ENCODE measurements at places on chromosomes 7 and 10.

DNA sequence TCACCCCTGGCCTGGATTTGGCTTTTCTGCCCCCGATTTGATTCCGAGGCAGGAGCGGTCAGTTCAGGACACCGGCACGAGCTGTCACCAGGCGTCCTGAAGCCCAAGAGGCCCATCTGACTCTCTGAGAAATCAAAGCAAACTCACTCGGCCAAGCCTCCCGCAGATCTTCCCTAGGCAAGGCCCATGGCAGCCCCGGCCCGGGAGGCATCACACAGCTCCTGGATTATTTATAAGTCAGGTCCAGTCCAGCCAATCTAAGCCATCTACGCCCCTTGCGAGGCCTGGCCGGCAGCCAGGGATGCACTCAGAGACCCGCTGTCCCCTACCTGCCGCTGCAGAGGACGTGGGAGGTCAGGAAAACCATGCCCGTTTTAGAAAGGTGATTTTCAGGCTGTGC lies 87.3 kb upstream of the DIP2C start:
- DNase-seq: no peak
- H3K36me3 ChIP-seq: no peaks in the 10 kb centered on the region
- H3K27ac ChIP-seq: no peak overlapping the region

DNA sequence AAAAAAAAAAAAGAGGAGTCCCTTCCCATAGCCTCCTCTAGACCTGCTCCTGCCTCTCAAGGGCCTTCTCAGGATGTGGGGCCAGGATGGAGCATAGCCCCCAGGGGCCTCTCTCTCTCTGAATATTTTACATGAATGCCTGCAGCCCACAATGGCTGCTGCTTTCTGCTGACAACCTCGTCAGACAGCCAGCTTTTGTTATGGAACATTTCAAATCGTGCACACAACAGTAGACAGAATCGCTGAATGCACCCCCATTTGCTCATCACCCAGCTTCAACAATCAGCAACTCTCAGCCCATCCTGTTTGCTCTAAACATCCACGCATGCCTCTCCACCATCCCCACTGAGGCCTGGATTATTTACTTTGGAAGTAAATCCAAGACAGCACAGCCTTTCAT lies 5.4 kb downstream of the PLAC9 start:
- H3K27me3 ChIP-seq: no peaks in the 10 kb centered on the region
- H3K4me1 ChIP-seq: peaks cover 9% of the 10 kb centered on the region
- DNase-seq: no peak
- no peak overlapping the region for H3K27ac ChIP-seq
- no peak overlapping the region for H3K4me3 ChIP-seq

- H3K4me3 ChIP-seq: no peak overlapping the region
- DNase-seq: no peak
- no peaks in the 10 kb centered on the region for H3K36me3 ChIP-seq
- no peaks in the 10 kb centered on the region for H3K27me3 ChIP-seq
- no peak overlapping the region for H3K27ac ChIP-seq
Measured at GRCh38 chr10:112858986-112859651, 90.9 kb upstream of the TCF7L2 start.

DNA sequence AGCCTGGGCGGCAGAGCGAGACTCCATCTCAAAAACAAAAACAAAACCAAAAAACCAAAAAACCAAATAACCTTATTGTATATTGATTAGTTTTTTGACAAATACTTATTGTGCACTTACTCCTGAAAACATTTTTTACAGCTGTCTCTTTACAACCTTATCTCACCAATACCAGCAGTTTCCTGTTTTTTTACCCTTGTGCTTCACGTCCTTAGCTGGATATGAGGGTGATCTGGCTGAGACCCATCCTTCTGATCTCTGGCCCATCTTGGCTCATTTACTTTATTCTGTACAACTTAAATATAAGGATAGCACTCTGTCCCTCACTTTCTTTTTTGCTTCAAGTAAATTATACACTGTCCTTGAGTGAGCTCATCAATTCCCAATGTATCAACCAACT lies 104.6 kb upstream of the DNAJB12 start:
- H3K27me3 ChIP-seq: no peaks in the 10 kb centered on the region
- H3K4me3 ChIP-seq: no peak overlapping the region
- H3K36me3 ChIP-seq: peaks cover 6% of the 10 kb centered on the region
- H3K27ac ChIP-seq: no peak overlapping the region
- no peaks in the 10 kb centered on the region for H3K4me1 ChIP-seq

DNA sequence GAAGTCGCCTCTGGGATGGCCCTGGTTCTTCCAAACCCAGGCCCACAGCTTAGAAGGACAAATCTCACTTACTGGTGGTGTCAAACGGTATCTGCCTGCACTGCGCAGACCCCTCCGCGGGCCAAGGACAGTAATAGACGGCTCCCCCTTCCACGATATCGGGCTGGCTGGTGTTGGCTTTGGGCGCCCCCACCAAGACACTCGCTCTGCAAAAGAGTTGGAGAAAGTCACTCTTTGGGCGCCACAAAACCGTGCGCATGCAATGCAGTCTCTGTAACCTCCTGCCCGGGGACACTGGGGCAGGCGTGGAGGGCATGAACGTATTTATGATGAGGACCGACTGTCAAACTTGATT lies 1.1 kb downstream of the ITGA8 start:
- peaks cover 79% of the 10 kb centered on the region for H3K27me3 ChIP-seq
- no peak overlapping the region for H3K4me3 ChIP-seq
- H3K36me3 ChIP-seq: no peaks in the 10 kb centered on the region
- peak; percentile 9 for DNase-seq
- H3K27ac ChIP-seq: no peak overlapping the region

DNA sequence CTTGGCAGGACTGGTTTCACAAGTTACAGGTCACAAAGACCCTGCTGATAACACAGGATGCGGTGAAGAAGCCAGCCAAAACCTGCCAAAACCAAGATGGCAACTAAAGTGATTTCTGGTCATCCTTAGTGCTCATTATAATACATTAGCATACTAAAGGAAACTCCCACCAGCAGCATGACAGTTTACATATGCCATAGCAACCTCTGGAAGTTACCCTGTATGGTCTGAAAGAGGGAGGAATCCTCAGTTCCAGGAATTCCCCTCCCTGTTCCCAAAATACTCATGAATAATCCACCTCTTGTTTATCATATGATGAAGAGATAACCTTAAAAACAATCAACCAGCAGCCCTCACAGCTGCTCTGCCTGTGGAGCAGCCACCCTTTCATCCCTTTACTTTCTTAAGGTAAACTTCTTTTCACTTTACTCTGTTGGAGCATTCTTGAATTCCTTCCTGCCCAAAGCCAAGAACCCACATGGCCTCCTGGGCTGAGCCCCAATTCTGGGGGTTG lies 21.9 kb downstream of the DPY19L1 start:
- no peaks in the 10 kb centered on the region for H3K27me3 ChIP-seq
- H3K36me3 ChIP-seq: peaks cover 53% of the 10 kb centered on the region
- H3K27ac ChIP-seq: no peak overlapping the region
- no peak overlapping the region for H3K4me3 ChIP-seq

- no peak overlapping the region for H3K4me3 ChIP-seq
- no peaks in the 10 kb centered on the region for H3K36me3 ChIP-seq
- peaks cover 3% of the 10 kb centered on the region for H3K4me1 ChIP-seq
- H3K27ac ChIP-seq: no peak overlapping the region
- DNase-seq: no peak
Measured at GRCh38 chr10:116151076-116151475, 121.9 kb downstream of the GFRA1 start.

DNA sequence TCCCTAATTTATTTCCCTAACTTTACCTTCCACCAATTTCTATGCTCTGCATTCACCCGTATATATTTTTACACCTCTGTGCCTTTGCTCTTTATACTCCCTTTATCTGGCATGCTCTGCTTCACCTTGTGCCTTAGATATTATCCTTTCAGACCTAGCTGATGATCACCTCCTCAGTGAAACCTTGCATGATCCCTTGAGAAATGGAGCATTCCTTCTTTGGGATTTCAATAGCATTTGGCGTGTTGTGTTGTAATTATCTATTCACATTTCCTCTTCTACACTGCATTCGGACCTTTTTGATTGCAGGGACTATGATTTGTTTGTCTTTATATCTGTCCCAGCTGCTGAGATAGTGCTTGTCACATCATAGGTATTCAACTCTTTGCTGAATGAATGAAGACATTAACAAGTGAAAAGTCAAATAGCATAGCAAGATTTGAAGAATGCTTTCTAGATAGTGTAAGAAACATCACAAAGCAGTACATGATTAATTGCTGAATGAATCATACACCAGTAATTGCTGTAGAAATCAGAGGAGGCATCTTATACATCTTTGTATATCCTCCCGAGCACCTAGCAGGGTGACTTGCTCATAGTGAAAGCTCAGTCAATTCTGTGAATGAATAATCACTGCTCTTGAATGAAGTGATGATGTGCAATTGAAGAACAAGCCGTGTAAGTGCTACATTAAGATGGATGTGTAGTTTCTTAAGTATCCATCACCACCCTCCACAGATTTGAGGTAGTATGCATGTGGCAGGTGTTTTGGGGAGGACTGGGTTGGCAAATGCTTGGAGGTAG lies 2.0 kb upstream of the TM9SF3 start:
- no peaks in the 10 kb centered on the region for H3K27me3 ChIP-seq
- no peak overlapping the region for H3K4me3 ChIP-seq
- no peak overlapping the region for H3K27ac ChIP-seq
- H3K4me1 ChIP-seq: peaks cover 4% of the 10 kb centered on the region
- DNase-seq: no peak
- no peaks in the 10 kb centered on the region for H3K36me3 ChIP-seq

DNA sequence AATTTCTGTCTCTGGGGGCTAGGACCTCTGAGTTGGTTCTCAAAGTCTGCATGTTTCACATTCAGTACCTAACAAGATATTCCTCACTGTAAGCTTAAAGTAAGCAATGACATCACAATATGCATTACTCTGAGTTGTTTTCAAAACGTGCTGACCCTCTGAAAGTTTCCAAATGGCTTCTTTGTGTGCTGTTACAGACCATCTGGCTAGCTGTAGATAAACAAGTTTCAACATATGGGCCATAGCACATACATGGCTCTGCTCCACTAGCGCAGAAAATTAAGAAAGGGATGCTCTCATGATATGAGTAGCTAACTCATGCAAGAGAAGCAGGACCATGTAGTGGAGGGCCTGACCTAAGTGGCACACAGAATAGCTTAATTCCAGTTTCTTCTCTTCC lies 119.0 kb downstream of the HTR7 start:
- no peak overlapping the region for H3K27ac ChIP-seq
- DNase-seq: no peak
- no peaks in the 10 kb centered on the region for H3K36me3 ChIP-seq

DNA sequence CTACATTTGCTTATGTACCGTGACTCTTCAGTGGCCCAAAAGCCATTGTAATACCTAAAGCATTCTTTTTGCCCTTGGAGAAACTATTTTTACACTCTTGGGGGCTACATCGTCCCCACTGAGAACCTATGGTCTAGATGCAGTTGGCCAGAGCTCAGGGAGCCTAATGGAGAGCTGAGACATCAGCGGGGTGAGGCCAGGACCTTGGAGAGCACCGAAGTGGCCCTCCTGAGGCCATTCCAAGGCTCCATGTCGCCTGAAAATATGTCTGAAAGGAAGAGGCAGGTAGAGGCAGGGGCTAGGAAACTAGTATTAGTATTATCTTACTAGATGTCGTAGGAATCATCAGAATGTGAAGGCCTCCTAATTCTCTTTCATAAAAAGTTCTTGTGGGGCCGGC lies 4.9 kb downstream of the PKD2L1 start:
- H3K27me3 ChIP-seq: no peaks in the 10 kb centered on the region
- no peaks in the 10 kb centered on the region for H3K4me1 ChIP-seq
- no peak overlapping the region for H3K4me3 ChIP-seq
- no peak for DNase-seq
- H3K27ac ChIP-seq: no peak overlapping the region

DNA sequence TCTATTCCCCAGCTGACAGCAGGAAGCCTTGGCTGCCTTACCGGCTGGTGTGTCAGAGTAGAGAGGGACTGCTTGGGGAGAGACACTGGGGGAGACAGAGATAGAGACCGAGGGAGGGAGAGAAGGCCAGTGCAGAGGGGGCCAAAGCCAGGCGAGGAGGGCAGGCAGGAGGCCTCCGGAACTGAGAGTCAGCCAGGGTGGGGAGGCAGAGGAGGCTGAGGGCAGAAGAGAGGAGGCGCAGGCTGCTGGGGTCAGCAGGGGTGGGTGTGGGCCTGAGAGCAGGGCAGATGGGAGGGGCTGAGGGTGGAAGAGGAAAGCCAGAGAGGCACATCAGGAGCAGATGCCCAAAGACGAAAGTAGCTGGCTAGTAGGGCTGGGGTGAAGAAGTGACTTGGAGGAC lies 57.2 kb upstream of the PAX2 start:
- no peak for DNase-seq
- H3K36me3 ChIP-seq: no peaks in the 10 kb centered on the region
- no peak overlapping the region for H3K27ac ChIP-seq
- peaks cover 45% of the 10 kb centered on the region for H3K27me3 ChIP-seq
- H3K4me1 ChIP-seq: no peaks in the 10 kb centered on the region

DNA sequence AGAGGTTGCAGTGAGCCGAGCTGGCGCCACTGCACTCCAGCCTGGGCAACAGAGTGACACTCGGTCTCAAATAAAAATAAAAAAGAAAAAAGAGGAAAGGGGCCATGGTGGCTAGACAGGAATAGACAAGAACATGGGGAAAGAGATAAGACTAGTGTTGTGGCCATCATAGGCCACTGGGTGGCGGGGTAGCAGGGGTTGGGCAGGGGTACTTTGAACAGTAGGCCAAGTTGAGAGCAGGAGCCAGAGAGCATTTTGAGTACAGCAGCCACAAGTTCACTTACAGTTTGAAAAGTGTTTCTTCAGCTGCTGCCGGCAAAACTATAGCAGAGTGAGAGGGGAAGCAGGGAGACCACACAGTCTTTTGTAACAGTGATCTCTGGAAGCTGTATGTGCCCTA lies 656.0 kb downstream of the CNTNAP2 start:
- no peaks in the 10 kb centered on the region for H3K27me3 ChIP-seq
- no peak overlapping the region for H3K4me3 ChIP-seq
- peak; percentile 11 for DNase-seq
- H3K36me3 ChIP-seq: no peaks in the 10 kb centered on the region
- H3K27ac ChIP-seq: no peak overlapping the region

GRCh38 chr7:14759785-14760184 lies 142.8 kb downstream of the DGKB start:
- no peaks in the 10 kb centered on the region for H3K36me3 ChIP-seq
- DNase-seq: no peak
- H3K27me3 ChIP-seq: no peaks in the 10 kb centered on the region
- peaks cover 1% of the 10 kb centered on the region for H3K4me1 ChIP-seq

DNA sequence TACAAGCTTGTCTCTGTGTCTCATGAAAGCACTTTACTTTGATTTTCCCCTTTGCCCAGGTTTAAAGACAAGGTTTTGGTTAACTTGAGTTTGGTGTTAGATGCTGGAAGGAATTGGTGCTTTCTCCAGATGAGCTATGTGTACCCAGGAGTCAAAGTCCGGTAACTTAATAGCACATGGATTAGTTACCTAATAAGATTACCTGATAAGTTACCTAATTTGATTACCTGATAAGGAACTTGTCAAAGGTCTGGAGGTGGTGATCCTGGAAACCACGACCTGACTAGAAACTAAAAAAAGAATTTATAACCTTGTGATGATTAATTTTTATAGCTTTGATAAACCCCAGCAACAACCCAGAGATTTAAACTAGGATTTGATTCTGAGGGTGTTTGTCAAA lies 269.9 kb upstream of the CACNA2D1 start:
- H3K27me3 ChIP-seq: no peaks in the 10 kb centered on the region
- no peak overlapping the region for H3K27ac ChIP-seq
- H3K36me3 ChIP-seq: no peaks in the 10 kb centered on the region
